Stimulated activated CD8-positive, alpha-beta memory T cell treated with anti-CD3 and anti-CD28 coated beads, Interleukin-4, amount 100 ng/mL, for 1 hour (primary cell): ENCODE measurements at places on chromosomes 11 and 22.

DNA sequence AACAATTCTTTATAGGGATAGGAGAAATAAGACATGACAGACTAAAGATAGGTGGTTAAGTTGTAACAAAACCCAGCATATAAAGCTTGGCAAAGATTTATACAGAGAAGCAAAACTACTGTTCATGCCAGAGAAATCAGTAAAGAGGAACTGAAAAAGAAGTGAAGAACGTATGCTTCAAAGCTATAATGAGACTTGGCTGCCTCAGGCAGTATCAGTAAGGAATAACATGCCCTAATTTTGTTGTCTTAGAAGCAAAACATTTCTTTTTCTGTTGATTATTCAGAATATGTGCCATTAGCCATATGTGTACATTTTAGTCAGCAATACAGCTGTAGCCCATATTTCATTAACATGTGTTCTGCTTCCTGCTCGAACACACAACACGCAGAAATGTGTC, 403.2 kb downstream of the NELL1 start:
- DNase-seq: no peak

DNA sequence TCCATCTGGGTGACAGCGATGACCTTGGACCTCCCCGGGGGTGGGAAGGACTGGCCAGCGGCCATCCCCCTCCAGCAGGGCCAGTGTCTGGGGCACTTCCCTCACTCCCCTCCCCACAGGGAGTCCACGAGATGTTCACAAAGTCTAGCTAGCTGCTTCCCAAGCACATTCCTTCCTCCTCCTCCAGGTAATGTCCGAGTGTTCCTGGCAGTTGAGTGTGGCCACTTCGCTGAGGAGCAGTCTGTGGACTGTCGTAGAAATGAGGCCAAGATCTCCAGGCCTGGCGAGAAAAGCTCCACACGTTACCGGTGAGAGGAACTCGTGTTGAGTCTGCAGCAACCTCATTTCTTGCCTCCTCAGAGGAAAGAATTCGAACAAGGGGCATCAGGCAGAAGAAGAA, 425.5 kb downstream of the BRD1 start:
- DNase-seq: no peak

- DNase-seq: no peak
Measured at GRCh38 chr11:130728185-130729180, 187.8 kb downstream of the SNX19 start.

- DNase-seq: no peak
Measured at GRCh38 chr11:17449158-17449557, 27.5 kb downstream of the ABCC8 start.

DNA sequence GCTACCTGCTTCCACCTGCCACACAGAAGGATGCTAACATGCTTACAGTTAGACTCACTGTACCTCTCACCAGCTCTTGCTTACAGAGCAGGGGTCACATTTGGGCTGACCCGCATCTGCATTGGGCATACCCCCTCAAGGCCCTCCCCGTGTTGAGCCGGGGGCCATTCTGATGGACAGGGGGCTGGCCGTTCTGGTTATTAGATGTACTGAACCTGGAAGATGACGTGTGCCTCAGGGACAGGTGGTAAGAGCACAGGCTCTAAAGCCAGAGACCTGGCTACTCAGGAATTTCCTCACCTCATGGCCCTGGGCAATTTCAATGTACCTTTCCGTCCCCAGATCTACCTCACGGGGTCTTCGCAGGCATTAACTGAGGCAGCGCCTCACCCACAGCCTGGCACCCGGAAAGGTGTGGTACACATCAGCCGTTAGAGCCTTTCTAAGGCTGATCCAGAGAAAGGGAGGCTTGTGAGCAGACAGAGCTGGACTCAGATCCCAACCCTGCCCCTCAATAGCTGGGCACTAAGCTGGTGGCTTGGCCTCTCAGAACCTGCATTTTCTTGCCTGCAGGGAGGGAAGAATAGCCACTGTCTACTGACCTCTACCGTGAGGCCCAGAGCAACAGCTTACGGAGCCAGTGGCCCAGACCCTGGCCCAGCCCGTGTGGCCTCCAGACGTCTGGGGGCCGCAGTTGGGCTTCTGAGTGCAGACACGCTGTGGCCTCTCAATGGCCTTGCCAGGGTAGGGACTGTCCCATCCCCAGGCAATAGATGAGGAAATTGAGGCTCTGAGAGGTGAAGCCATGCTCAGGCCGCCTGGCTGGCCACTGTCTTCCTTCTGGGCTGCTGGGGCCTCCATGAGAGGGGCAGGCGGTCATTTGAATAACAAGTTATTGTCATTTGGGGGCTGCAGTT, 100.6 kb downstream of the MORC2 start:
- no peak for DNase-seq

DNA sequence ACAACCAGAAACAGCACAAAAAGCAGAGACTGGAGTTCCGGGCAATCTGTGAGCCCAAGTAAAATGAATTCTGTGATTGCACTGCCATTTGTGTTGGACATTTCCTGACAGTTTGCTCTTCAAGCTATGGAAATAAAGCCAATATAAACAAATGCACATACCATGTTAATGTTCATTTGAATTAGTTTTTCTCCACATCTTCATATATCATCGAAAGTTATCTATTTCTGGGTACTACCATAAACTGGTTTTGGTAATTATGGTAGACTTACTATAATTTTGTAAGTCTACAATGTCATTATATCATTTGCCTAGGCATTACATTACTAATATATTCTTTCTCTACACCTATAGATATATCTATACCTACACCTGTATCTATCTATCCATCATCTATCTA, at the start of gene OR5M11:
Gene OR5M11, minus strand, starts transcription at position 101 of the 400 bp plus-strand sequence. Its CDS starts 0 bp downstream, at position 101.
- DNase-seq: no peak

GRCh38 chr11:6323291-6323905, 3.1 kb upstream of the CAVIN3 start:
- no peak for DNase-seq

DNA sequence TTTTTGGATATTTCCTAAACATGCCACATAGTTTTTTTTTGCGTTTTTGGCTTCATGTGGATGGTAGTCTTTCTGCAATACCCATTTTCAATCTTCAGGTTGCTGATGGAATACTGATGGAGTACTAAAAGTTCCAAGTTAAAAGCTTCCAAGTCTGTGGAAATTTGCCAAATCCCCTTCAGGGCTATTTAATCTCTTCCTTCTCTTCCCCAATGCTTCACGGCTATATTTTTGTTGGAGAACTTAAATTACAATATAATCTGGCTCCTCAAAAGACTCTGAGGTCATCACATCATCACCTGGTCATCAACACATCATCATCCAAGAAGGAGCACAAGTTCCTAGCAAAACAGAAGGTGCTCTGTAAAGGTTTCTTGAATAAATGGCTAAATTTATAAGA, 881.0 kb upstream of the TENM4 start:
- DNase-seq: no peak

DNA sequence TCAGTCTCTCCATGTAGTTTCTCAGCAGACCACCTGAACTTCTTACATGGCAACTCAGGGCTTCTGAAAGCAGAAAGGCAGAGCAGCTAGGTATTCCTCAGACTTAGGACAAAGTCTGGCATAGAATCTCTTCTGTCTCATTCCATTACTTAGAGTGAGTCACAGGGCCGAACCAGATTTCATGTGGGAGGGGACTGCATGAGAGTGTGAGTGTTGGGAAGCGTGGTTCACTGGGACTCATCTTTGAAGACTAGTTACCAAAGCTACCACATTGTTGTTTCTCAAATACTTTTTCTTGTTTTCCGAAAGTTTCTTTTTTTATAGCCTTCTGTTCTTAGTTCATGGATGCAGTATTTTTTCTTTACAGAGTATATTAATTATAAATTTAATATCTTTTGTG, 36.1 kb upstream of the SCN3B start:
- DNase-seq: no peak

DNA sequence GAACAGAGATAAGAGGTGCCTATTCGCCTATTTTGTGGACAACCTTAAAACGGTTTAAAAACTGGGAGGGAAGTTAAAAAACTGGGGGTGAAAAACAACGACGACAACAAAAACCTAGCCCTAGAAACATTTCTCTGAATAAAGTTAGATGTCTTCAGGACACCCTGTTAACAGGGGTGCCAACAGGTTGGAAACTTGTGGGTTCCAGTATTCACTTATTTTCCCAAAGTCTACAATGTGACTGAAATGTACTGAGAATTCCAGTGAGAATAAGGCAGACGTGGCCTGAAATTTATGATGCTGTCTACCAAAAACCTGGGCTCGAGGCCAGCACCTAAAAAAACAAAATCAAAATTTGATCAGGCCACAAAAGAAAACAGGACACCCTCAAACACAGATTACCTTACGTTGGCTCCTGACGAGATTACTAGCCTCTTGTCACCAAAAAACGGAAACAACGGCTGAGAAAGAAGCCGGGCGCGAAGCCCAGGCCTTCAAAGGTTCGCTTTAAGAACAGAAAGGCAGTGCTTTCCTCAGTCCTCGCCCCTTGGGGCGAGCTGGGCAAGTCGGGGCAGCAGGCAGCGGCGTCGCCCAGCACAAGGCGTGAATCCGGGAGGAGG, 906 bp downstream of the CCDC90B start:
- DNase-seq: no peak

DNA sequence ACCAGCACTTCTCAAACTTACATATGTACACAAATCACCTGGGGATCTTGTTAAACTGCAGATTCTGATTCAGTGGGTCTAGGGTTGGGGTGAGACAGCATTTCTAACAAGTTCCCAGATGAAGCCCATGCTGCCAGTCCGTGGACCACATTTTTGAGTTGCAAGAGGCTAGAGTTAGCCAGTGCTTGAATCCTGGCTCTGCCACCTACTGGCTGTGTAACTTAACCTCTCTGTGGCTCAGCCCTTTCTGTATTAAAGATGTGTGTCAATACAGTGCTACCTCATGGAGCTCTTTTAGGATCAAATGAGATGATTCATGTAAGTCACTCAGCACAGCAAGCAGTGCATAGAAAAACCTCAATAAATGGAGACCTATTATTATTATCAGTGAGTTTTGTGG, 90.2 kb upstream of the ISX start:
- DNase-seq: no peak

GRCh38 chr11:103942646-103943045, 93.8 kb upstream of the DDI1 start:
- DNase-seq: no peak
